ENCODE measurements at places on chromosomes 6 and 20.

DNA sequence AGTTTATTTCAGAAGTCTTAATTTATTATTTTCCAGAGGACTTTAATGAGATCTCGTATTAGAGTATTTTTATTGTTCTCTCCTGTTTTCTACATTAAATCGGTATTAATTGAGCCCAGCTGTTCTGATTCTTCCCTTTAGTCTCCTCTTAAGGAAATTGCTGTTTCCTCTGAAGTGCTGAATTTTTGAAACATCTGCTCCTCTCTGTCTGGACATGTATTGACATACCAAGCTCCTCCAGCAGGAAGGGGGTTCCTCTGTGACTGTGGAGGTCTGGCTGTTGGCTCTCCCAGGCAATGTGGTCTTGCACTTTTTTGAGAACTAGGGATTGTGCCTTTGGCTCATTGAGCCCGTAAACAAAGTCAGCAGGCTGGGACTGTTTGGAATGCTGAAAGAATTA lies 74.9 kb downstream of the MAP3K4 start:
- no peak for DNase-seq

- no peak for DNase-seq
Observed at GRCh38 chr6:54255886-54256285, 52.4 kb upstream of the TINAG start.

DNA sequence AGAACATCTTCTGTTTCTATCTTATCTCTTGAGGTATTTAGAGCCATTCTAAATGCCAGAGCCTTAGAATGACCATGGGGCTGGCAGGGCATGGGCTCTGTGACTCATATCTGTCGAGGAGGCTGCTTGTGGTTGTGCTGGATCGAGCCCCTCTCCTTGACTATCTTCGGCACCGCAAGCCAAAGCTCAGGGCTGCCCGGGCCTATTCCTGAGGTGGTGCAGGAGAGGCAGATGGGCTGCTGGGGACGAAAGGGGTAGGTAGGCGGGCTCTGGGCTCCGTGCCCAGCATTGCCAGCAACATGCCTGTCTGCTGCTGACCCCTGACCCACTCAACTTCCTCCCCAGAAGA lies 89.9 kb downstream of the NOL4L start:
- DNase-seq = no peak

- DNase-seq = no peak
Observed at GRCh38 chr6:41770381-41771057, 9.2 kb downstream of the FRS3 start.

GRCh38 chr6:156781861-156782631 lies 4.9 kb downstream of the ARID1B start:
- DNase-seq = no peak

GRCh38 chr6:160391419-160392116 lies 43.4 kb downstream of the SLC22A3 start:
- no peak for DNase-seq

DNA sequence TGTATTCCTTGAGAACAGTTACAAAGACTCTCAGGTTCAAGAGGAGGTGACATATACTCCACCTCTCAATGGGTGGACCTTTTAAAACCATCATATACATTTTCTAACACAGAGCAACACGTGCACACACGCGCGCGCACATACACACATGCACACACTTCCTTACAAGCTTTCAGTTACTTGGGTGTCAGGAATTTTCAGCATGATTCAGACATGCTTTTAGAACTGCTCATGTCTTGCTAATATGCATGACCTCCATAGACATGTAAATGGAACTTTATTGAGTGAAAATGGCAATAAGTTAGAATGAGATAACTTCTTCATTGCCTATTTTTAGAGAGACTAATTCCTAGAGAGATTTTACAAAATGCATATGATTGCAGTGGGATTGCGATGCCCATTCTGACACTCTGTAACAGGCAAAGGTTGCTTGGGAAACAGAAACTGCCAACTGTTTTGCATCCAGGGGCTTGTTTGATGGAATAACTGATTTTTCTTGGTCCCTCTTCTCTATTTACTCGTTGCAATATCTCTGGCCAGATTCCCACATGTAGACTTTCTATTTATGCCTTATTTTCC lies 531.4 kb upstream of the RNF217 start:
- no peak for DNase-seq

GRCh38 chr6:140182821-140183220 lies 808.4 kb upstream of the CITED2 start:
- DNase-seq = no peak

DNA sequence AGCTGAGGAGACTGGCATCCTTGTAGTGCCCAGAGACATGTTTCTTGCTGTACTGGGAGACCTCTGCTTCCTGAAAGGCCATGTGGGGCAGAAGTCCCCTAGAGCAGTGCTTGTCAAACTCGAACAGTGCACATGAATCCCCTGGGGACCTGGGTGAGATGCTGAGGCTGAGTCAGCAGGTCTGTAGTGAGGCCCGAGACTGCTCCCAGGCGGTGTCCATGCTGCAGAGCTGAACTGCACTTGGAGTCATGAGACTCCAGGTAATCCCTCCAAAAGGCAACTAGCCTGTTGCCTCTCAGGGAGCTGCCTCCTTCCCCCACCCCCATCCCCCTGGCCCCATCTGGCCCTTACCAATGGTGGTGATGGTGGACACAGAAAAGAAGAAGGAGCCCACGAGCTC lies 3.7 kb downstream of the KCNK17 start:
- DNase-seq = no peak

DNA sequence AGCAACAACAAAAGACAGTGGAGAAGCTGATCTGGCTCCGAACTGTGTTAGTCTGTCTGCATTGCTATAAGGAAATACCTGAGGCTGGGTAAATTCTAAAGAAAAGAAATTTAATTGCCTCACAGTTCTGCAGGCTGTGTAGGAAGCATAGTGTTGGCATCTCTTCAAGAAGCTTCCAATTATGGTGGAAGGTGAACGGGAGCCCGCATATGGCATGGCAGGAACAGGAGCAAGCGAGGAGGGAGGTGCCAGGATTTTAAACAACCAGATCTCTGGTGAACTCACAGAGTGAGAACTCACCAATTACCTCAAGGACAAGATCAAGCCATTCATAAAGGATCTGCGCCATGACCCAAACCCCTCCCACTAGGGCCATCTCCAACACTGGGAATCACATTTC lies 293.5 kb downstream of the SMOC2 start:
- no peak for DNase-seq

DNA sequence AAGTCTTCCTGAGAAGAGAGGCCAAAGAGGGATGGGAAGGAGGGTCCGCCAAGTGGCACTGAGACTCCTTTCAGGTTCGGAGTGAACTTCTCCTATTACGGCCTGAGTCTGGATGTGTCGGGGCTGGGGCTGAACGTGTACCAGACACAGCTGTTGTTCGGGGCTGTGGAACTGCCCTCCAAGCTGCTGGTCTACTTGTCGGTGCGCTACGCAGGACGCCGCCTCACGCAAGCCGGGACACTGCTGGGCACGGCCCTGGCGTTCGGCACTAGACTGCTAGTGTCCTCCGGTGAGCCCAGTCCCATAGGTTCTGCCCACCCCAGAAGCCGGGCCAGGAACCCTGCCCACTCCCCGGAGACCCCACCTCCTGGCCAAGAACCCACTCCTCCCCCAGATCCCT lies 4.1 kb downstream of the SLC22A7 start:
- no peak for DNase-seq

DNA sequence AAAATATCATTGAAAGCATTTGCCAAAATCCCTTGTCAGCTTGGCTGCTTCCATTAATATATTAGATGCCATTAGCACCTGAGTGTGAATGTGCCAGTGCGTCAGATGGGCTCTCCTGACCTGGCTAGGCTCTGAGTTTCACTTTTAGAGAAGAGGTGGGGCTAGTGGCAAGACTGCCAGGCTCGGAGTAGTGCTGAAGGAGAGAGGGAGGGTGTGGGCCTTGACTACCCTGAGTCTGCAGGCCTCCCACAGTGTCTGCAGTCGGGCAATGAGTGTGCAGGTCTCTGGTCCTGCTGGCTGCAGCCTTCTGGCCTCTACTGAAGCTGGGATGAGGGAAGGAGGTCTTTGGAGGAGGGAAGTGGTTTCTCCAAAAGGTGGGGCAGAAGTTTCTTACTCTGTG lies 34.6 kb upstream of the PNPLA1 start:
- DNase-seq = no peak

GRCh38 chr6:43478008-43478372 lies 620 bp downstream of the TJAP1 start:
- DNase-seq = no peak

- DNase-seq = no peak
Observed at GRCh38 chr6:157975456-157975855, 6.2 kb upstream of the SYNJ2 start.

DNA sequence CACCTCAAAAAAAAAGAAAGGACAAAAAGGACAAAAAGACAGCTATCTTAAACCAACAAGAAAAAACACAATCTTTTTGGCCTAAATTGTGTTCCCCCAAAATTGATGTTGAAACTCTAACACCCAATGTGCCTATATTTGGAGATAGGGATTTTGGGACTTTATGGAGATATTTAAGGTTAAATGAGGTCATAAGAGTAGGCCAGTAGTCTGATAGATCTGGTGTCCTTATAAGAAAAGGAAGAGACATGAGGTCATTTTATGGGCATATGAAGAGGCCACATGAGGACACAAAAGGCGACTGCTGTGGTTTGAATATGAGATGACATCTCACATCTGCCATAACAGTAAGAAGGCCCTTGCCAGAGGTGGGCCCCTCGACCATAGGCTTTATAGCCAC lies 49.5 kb downstream of the TRIM38 start:
- DNase-seq = no peak

- DNase-seq = no peak
Observed at GRCh38 chr6:43101497-43101896, 25.4 kb downstream of the PTK7 start.

- DNase-seq = no peak
Observed at GRCh38 chr20:61127311-61128039, 124.6 kb upstream of the CDH4 start.

DNA sequence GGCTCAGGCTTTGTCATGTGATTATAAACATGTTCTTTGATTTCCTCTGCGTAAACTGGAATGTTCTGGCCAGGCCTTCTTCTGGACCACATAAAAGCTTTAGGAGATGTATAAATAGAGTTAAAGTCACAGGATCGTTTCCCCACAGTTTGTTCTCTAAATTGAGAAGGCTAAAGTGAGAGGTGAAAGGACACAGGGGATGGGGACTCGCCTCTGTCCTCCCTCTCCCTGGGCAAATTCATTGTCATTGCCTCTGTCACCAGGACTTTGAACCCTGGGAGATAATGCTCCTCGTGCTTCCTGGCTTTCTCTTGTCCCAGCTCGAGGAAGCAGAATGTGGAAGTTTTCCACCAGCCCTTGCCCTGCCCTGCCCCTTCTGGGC lies 20.3 kb upstream of the ZFAND3 start:
- no peak for DNase-seq

DNA sequence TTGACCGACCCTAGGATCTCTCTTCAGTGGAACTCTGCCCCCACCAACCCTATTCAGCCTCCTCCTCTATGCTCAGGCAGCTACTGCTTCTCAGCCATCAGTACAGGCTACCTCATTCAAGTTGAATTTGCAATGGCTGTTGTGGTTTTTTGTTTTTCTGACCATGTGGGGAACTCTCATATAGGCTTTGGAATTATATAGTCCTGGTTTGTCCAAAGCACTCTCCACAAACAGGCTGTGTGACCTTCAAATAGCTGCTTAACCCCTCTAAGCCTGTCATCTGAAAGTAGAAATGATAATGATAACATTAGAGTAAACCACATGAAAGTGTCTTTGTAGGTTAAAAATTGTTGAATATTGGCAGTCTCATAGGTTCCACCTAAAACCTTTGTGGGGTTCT lies 80.3 kb downstream of the UNC5CL start:
- no peak for DNase-seq

DNA sequence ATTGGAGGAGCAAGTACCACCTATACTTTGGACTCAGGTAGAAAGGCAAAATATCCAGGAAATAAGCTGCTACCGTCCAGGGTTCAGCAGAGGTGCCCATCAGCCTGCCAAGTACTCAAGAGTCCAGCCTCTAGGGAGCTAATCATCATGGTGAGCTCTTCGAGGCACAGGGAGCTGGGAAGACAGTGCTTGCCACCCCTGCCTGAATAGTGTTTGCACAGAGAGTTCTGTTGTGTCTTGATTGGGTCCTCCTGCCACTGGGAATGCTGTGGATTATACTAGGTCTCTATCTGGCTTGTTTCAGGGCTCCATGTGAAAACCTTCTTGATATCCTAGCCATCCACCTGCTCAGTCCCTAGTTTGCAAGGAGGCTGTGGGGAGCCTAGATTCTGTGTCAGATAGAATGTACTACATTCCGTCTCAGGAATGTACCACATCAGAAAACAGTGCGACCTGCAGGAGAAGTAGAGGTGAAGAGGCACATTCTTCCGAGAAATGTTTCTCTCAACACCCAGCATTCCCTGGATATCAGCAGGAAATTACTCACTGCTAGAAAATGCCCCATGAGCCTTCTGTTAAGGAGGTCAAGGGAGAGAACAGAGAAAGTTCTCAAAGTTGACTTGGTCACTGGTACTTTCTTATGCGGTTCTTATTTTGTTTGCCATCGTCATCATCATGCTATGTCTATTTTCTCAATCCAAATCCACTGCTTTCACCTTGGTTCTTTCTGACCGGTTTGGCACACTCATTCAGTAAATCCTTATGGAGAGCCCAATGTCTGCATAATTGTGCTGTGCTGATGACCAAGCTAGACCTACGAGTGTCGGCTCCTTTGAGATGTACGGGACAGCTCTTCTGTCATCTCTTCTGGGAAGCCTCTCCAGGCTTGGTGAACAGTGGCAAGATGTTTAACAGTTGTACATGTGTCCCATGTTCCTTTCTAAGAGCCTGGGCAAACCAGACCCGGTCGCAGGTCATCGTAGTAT lies 30.7 kb downstream of the PTPN1 start:
- no peak for DNase-seq

DNA sequence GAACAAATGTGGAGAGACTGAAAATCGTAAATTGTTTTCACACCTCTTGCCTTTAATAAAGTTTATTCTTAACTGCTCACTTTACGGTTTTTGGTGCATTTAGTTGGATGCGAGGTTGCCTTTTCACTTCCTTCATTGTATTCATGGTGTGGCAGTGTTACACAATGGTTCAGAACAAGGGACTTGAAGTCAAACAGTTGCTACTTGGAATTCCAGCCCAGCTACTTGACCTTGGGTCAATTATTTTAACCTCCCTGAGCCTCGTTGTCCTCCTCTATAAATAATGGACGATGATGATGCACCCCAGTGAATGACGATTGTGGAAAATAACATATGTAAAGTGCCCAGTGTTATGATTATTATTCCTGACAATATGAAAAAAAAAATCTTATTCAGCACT lies 72.3 kb downstream of the CARMIL1 start:
- no peak for DNase-seq

DNA sequence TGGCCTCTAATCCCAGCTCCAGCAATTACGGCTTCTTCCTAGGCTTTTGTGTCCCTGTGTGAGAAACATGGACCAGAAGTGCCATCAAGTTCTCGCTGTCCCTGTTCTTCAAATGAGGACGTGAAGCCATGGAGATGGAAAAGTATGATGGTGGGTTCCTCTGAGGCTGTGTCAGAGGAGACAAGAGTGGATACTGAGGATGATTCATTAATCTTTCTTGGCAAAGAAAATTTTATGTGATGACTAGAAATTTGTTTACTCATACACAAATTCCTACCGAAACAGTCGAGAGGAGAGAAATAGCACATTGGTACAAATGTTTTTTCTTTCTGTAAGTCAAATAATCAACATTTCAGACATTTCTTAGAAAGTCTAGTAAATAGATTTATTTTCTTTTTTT lies 35.0 kb upstream of the PNRC1 start:
- DNase-seq = no peak
